ENCODE measurements at places on chromosomes 2 and 18. TPM values are rescaled to one million over a fixed set of nuclear protein-coding genes. Genes with fewer than 3 reads are reported as not detected.

The CFAP65 gene
- not detected for total RNA-seq

GRCh38 chr2:39666491-39667101 lies 879 bp downstream of the TMEM178A start:
- no peak for DNase-seq

DNA sequence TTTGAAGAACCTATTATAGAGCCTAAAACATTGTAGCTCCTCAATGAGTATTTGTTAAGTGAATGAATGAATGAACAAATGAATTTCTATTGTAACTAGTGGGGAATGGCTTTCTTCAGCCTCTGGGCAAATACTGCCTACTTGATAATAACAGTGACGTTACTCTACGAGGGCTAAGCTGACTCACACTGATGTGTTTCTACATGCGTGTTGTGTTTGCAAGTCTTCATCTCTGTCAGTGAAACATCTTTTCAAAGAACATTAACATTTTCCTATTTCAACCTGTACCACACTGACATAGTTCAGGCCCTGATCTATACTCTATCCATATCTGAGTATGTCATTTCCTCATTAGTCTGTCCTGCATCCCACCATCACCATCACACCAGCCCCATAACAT lies 319.9 kb upstream of the ACVR2A start:
- no peak for DNase-seq

The AP1S3 gene
- not detected for total RNA-seq

DNA sequence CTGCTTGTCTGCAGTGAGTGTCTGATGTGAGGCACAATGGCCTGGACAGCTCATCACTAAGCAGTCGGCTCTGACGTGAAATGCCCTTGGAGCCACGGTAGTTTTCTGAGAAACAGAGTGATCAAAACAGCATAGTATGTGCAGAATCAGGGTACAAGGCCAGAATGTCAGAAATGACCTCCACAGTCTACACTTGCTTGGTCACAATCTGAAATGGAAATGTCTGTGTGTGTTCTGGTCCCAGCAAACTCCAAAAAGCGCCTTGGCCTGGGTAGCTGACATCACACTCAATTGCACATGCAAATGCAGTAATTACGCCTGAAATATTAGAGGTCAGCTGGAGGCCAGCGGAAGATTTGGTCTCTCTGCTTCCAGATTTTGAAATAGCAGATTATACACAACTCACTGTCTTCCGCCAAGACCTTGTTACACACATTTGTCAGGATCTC lies 95.4 kb downstream of the CTAGE1 start:
- no peak for DNase-seq

GRCh38 chr2:216694826-216695217 lies 527 bp downstream of the IGFBP5 start:
- DNase-seq: no peak

GRCh38 chr2:10764896-10765295 lies 43.5 kb downstream of the ATP6V1C2 start:
- DNase-seq: no peak

DNA sequence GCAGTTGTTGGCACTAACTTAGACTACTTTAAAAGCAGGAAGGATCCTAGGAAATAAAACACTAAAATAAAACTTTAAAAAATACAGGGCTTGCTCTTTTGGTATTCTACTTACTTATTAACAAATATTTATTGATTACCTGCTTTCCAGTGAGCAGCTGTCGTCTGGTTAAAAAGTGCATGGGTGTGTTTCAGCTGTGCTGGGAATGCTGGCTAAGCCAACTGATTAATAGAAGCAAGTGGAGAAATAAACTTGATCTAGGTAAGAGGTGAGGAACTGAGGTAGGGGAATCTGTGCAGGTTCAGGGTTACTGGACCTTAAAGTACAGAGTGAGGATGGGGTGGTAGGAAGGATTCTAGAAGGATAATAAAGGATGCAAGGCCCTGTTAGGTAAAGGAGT lies 110.8 kb downstream of the SPTBN1 start:
- DNase-seq: no peak

DNA sequence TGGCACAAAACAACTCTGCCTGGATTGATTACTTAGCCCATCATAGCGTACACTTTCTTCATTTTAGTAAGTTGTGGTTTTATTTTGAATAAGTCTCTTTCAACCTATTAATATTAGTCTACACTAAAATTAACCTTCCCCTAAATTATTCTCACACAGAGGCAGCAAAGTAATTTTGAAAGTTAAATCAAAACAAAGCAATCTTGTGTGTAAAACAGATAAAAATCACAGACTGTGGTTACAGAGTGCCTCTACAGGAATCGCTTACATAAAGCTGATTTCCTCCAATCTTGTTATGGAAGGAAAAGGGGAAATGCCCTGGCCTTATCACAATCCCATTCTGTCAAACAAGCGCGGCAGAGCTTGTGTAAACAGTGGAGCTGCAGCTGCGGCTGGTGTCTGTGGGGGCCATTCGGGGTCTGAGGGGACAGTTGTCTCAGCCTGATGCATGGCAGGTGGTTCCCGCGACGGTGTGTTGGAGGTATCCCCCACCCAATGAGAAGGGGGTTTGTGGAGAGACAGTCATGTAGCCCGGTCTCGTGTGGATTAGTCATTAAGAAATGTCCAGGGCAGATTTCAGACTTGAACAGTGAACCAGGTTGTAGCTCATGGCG lies 42.1 kb downstream of the BCL2L11 start:
- no peak for DNase-seq

- no peak for DNase-seq
Observed at GRCh38 chr2:212843409-212844199, 305.0 kb upstream of the ERBB4 start.

GRCh38 chr18:11042247-11042646 lies 107.1 kb downstream of the PIEZO2 start:
- DNase-seq: no peak

DNA sequence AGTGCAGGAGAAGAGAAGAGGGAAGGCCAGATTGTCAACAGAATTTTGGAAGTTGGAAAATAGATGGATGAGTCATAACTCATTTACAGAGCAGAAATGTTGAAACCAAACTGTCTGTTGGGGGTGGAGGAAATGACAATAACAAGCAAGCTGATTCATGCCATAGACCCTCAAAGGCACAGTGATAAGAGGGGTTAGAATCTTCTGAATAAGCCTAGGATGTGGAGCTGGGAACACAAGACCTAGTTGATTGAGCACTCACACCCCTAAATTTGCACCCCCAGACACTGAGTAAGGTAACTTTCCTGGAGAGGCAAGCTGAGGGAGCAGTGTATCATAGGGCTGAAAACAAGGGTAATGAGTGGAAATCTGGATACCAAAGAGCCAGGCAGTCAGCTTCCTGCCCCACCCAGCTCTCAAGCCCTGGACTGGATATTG lies 141.4 kb downstream of the SCG2 start:
- DNase-seq: no peak

The DSEL gene
- total RNA-seq: 2.2 TPM

- DNase-seq: peak; percentile 75
Observed at GRCh38 chr2:218026676-218027425, 24.1 kb upstream of the TNS1 start.

Data from psoas muscle (tissue), 8 donors.